ENCODE measurements at places on chromosomes 4 and X.

- DNase-seq: no peak
Observed at GRCh38 chr4:138007572-138007971, 234.6 kb downstream of the SLC7A11 start.

DNA sequence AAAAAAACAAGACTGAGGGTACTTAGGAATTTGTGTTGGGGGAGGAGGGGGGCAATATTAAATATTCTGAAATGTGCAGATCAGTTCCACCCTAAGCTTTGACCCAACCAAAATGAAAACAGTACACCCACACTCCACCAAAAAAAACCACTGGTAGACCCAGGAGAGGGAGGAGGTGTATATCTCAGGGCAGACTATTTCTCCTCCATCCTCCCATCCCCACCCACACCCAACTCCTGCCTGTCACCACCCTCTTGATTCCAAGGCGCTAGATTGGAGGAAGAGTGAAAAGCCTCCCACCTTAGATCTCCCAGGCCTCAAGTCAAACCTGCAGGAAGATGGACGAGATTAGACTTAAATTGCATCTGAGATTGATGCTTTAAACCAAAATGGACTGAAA, 76.6 kb upstream of the SRD5A3 start:
- no peak for DNase-seq

DNA sequence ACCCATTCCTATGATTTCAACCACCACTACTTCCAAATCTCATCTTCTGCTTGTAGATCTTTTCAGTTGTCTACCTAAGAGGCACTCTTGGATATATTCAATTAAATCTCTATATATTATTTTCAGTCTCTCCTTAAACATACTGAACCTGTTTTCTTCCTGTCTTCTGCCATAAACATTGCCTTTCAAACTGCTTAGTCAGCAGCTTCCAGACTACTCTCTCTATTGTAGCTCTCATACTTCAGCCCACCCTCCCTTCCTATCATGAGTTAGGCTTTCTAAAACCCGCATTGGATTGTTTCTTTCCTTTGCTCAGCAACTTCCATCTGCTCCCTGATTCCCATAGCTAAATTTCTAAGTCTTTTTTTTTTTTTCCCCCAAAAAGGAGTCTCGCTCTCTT, 4.5 kb downstream of the AP1AR start:
- no peak for DNase-seq

GRCh38 chr4:26069218-26069617, 155.2 kb downstream of the SMIM20 start:
- no peak for DNase-seq

DNA sequence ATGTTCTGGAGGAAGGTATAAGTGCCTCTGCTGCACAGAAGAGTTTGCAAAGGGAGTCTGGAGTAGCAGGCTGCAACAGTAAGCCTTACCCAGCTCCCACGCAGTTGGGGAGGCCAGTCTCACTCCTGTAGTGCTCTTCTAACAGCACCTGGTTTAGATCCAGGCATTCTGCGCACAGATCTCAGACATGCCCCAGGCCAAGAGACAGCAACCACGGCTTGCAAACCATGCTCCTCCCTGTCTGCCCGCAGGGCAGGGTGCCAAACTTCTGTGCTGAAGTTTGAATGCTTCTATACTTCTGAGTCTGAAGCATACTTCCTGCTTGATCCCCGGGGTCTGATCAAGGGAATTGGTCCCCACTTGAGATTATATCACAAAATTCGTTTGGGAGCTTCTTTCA, 106.3 kb downstream of the LINC00632 start:
- DNase-seq: no peak

DNA sequence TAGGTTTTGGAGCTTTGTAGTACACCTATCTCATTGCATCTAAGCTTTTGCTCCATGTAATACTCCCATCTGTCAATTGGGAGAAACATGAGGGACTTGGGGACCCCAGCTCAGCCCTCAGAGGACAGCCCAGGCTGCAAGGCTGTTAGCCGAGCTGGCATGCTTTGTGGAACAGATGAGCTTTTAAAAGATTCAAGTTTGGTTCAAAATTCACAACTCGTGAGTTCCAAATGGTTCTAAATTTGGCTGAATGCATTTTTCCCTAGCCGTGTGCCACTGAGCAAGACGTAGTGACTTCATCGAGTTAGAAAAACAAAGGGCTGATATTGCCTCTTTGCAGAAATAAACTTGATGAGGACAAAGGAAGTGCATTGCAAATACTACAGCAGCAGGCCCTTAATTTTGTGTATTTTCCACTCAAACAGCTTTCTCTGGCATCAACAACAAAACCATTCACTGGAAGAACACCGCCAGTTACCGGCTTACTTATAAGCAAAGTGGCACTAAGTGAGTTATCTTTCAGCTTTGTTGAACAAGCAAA, 165.0 kb upstream of the HS3ST1 start:
- DNase-seq: no peak

- DNase-seq: no peak
Observed at GRCh38 chrX:94751611-94752010, 1077.6 kb downstream of the FAM133A start.

- DNase-seq: no peak
Observed at GRCh38 chrX:150547375-150548115, 20.9 kb upstream of the MTM1 start.

DNA sequence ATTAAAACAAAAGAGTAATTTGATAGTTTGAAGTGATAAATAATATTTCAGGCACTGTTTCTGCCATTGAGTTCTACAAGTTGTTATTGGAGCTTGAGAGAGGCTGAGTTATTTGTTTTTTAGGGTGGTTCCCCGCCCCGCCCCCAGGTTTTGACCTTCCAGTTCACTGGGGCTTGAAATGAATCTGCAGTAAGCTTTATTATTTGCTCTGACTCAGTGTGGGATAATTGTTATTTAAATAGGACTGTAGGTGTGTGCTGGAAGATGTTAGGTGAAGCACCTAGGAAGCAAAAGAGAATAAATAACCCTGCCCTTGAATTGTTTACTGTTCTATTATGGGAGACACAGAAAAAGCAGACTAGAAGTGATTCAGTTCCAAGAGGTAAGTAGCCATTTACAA, 81.2 kb upstream of the KCNIP4 start:
- DNase-seq: no peak

- no peak for DNase-seq
Observed at GRCh38 chr4:42048394-42048793, 58.1 kb downstream of the SLC30A9 start.

DNA sequence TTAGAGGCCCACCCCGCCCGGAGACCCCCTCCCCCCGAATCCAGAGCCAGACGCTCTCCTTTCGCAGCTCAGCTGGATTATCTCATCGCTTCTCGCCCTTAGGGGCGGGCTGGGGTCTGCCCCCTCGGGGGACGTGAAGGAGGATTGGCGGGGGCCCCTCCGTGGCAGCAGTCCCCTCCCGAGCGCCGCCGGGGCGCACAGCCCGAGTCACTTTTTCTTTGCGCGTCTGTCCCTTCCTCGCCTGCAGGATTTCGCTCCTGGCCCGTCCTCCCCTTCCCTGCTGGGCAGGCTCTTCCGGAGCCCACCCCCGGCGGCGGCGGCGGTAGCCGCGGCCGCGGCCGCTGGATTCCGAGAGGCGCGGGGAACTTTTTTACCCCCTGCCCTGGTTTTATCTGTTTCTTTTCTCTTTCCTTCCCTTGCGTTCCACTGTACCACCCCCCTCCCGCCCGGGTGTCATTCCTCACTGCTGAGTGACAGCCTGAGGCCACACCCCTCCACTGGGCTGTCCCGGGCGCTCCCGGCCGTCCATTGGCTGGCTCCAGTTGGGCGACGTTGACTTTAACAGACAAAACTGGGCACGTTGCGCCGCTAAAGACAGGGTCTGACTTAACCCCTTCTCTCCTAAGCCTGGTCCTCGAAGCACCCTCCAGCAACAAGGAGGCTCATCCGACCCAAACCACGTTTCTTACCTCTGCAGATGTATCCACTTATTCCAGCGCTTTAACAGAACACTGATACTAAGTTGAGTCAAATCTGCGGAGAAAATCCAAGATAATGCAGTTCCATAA, 492 bp upstream of the NKX3-2 start:
- no peak for DNase-seq

DNA sequence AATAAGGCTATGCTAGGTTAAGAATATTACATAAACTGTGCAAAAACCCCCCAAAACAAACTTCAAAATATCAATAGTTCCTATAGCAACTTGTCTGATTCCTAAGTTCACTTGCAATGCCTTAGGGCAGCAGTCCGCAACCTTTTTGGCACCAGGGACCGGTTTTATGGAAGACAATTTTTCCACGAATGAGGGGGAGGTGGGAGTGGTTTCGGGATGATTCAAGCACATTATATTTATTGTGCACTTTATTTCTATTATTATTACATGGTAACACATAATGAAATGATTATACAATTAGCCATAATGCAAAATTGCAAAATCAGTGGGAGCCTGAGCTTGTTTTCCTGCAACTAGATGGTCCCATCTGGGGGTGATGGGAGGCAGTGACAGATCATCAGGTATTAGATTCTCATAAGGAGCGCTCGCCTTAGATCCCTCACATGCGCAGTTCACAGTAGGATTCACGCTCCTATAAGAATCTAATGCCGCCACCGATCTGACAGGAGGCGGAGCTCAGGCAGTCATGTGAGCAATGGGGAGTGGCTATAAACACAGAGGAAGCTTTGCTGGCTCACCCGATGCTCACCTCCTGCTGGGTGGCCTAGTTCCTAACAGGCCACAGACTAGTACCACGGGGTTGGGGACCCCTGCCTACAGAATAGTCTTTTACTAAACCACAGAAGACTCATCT, 39.7 kb downstream of the ACOX3 start:
- DNase-seq: no peak

DNA sequence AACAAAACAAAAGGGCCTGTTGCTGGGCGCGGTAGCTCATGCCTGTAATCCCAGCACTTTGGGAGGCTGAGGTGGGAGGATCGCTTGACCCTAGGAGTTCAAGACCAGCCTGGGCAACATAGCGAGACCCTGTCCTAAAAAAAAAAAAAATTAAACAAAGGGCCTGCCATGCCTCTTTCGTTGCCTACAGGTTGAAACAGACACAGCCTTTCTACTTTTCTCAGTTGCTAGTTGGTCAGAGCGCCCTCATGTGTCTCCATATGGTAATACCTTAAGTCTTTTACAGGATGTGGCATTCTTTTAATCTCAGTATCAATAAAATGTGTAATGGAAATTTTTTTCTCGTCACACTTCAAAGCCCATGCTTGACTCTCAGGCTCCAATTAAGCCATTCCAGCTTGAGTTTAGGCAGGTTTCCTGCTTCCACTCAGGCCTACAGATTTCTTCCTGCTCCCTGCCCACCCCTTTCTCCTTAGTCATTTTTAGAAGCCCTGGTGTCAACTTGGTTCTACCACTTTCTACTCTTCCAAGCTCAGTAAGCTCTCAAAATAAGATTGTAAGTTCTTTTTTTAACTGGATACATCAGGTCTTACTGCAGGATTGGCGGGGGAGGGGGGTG, 4.6 kb upstream of the SOWAHD start:
- no peak for DNase-seq

- no peak for DNase-seq
Observed at GRCh38 chr4:68259191-68259590, 13.7 kb upstream of the TMPRSS11B start.

GRCh38 chrX:11566173-11566572, 99.5 kb downstream of the ARHGAP6 start:
- DNase-seq: no peak

- peak; percentile 78 for DNase-seq
Observed at GRCh38 chr4:2412885-2413716, 5.3 kb downstream of the ZFYVE28 start.

- DNase-seq: no peak
Observed at GRCh38 chr4:162804351-162804924, 362.3 kb downstream of the NAF1 start.

GRCh38 chr4:907691-908425, 24.3 kb downstream of the GAK start:
- DNase-seq: no peak

DNA sequence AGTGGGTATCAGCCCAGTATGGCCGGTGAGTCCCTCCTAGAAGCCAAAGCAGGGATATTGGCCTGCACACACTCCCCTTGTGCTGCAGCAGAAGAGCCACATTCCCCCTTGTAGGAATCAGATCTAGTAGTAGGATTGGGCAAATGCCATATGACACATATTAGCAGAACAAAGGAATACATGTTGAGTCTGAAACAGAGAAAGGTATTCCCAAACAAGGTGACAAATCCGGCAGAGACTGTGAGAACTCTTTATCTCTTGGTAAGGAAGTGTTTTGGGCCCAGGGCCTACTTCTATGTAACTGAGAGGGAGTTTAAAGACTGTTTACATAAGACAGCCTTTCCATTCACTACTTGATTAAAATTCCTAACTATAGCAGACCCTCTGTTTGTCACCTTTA, 1382.0 kb downstream of the FAM133A start:
- DNase-seq: no peak

- DNase-seq: no peak
Observed at GRCh38 chr4:36815536-36815935, 429.0 kb upstream of the NWD2 start.

DNA sequence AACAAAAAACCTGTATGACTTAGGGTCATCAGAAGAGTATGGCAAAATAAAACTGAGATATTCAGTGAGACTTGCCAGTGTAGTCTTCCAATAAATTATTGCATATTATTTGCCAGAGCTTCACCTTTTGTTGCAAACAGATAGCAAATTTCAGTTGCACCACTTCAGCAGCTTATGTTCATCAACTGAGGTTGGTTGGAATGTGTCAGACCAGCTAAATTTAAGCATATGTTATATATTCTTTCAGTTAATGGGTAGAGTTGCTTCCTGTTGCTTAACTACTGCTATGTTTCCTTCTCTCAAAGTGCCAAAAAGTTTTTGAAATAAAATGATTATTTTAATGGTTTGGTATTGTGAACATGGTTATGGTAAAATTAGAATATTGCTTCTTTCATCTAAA, 61.5 kb downstream of the GALNT7 start:
- DNase-seq: no peak

GRCh38 chrX:149371986-149372385, 133.1 kb downstream of the IDS start:
- DNase-seq: no peak

- DNase-seq: no peak
Observed at GRCh38 chr4:10622728-10623127, 61.8 kb downstream of the CLNK start.

DNA sequence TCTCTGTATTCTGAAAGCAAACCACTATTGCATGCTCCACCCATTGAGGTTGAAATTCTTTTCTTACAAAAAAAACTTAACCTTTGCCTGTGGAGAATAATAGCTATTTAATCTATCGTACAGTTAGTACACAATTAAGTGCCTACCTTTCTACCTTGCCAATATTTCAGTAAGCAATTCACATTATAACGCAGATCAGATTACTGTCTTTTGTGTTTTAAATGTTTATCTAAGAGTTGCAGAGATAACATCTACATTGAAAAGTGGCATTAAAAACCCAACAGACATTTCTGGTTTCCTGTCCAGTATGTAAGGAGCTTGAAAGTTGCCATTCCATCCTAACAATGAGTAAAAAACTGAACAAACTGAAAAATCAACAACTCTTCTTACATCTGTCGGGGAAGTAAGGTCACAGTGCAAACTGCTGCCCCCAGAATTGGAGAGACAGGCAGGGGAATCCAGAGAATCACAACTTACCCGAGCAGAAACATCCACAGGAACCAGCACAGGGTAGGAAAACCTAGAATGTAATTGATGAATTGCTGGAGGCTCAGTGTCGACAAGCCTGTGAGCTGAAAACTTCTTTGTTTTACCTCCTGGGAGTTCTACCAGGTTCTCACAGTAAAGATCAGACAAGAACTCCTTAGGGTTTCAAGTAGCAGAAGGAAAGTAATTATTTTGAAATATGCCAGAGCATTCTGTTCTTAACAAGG, 27.3 kb upstream of the ACSL4 start:
- DNase-seq: no peak
